ENCODE measurements at places on chromosomes 7 and 10. TPM values are rescaled to one million over a fixed set of nuclear protein-coding genes. Genes with fewer than 3 reads are reported as not detected.

GRCh38 chr7:25069900-25070443, 55.1 kb downstream of the CYCS start:
- peak; percentile 68 for DNase-seq

- no peak for DNase-seq
Observed at GRCh38 chr7:153021542-153021941, 262.0 kb downstream of the ACTR3B start.

- DNase-seq = no peak
Observed at GRCh38 chr10:115417585-115418265, 324.6 kb downstream of the ATRNL1 start.

- DNase-seq = no peak
Observed at GRCh38 chr10:14192746-14193145, 138.0 kb downstream of the FRMD4A start.

- no peak for DNase-seq
Observed at GRCh38 chr7:157517782-157518513, 181.1 kb downstream of the DNAJB6 start.

DNA sequence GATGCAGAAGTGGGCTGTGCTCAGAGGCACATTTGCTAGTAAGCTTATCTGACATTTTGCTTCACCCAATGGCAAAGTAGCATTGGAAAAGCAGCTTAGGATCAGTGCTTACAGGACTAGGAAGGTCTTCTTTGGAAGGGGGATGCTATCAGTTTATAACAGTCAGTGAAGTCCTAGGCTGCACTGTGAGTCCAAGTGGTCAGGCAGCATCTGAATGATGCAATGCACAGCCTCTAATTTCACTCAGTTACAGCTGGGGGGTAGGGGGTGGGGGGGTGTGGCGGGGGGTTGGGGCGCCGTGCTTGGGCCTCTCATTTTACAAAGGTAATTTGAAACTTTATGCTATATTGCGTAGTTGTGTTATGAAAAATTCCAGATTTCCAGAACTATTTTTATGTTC, 652.3 kb upstream of the MGMT start:
- no peak for DNase-seq

GRCh38 chr7:147911201-147911601, 679.4 kb upstream of the C7orf33 start:
- DNase-seq = no peak

DNA sequence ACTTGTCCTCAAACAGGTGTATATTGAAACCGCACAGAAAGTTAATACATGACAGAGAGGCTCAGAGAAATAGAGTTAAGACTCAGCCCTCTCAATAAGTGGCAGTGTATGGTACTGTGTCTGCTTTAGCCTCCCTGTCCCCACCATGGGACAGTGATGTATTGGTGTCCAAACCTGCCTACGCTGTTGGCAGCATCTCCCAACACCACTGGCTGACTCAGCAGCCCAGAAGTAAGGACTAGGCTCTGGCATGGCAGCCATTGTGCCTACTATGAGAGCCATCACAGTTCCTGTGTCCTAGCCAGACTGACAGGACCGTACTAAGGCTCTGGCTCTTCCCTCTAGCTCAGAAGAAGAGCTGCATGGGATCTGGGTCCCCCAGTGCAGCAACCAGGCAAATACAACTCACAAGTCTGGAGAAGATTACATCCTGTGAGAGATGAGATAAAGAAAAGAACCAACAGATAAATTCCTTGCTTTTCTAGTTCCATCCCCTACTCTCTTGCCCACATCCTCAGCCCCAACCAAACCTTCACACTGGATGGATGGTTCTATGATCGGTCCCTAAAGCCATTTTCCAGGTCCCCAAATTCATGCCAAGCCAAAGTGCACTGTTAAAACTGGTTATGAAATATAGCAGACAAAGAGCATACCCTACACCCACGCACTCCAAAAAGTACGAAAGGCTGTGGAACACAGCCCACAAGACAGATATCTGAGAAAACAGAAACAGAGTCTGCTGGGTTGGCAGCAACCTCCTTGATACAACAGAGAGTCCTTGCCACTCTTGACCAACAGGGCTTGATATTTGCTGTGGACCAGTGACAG, 44.1 kb upstream of the DMTF1 start:
- DNase-seq = no peak

DNA sequence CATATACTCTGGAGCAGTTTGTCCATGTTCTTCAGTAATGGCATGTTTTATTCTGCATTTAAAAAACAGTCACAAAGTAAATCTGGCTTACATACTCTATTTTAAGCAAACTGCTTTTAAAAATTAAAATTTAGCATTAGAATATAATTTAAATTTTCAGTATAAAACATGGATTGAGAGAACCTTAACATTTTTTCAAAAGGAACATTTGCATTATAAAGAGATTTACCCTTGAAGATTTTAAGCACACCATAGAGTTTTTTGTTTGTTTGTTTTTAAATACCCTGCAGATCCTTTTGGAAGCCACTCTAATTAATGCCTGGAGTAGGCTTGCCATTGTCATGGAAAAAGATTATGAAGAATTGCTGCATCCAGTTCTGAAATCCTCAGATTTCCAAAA, 70.4 kb downstream of the ZNRF2 start:
- DNase-seq = no peak

Gene PAX2
- not detected for total RNA-seq

Gene BCAP29
- 73.2 TPM for total RNA-seq

Gene TEX47
- total RNA-seq = not detected

Gene ACBD7
- not detected for total RNA-seq

Gene DUS4L
- total RNA-seq = 0.75 TPM

Gene FRMD4A
- 108 TPM for total RNA-seq

Gene GPR26
- total RNA-seq = not detected

Gene SCART1
- 4.8 TPM for total RNA-seq

Gene OR9A2
- total RNA-seq = not detected

Gene CPA4
- total RNA-seq = not detected

Gene AKR1C3
- total RNA-seq = 64.4 TPM
